ENCODE measurements at places on chromosomes 7 and 10.
A peak's percentile ranks its signal among the peaks of the same experiment; 100 is the strongest.

- no peak for DNase-seq
These were observed 24.9 kb downstream of the COL28A1 start for GRCh38 chr7:7510794-7511193.

DNA sequence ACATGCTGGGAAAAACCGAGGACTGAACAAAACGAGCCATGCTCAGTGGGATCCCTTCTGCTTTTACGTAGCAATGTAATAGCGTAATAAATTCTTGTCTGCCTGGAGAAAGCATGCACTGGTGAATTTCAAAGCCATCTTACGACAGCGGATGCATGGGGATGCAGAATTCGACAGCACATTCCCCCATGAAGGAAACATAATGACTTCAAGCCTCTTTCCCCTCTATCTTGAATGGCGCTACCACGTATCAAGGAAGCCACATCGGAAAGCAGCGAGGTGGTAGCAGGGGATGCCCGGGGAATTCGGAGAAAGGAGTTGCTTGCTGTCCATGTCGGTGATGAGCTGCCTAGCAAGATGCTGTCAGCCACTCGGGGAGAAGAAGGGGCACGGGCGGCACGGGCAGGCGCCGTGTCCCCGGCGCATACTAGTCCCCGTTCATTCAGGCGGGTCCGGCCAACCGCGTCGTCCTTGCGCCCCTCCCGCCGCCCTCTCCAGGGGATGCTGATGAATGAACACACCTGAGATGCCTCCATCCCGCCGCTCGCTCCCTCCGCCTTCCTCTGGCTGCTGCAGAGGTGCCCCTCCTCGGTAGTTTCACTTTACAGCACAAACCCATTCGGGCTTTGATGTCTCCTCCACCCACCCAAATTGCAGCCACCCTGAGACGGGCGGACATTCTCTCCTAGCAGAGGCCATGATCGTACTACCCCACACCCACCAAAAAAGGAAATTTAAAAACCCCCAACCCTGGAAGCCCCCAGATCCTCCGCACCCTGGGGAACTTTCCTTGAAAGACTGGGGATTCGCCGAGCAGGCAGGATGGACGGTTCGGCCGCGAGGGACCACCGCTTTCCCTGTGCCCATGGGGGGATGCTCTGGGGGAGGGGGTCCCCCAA, 644 bp downstream of the SORBS1 start:
- peak; percentile 60 for DNase-seq

GRCh38 chr10:69646185-69647060, 16.4 kb downstream of the FAM241B start:
- no peak for DNase-seq

DNA sequence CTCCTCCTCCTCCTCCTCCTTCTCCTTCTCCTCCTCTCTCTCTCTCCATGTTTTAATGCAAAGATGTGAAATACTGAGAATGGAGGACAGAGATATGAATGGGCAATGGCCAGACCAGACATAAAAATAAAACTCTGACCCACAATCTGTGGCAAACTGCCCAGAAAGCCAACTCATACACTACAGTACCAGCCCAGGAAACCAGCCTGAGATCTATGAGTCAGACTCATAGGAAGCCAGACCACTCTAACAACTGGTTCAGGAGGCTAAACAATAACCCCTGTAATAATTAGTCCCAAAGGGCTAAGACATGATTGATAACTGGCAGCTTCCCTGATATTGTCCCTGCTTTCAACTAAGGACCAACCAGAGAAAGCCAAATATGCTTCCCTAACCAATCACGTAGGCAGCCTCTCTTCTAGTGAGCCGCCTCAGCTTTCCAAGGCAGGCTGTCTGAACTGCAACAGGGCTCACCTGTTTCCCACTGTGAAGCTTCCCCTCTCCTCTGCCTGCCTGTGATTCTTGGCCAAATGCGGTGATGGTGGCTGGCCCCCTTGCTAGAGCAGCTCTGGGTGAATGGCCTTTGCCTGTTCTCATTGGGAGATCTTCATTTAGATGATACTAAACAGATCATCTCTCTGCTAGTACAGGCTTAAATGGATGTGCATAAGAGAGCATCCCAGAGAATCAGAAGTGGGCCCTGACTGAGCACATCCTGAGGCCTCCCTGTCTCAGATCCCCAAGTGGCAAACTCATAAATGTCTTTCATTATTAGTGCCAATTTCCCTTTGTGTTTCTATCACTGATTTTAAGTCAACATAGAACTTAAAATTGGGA, 817.6 kb downstream of the TNS3 start:
- no peak for DNase-seq

- DNase-seq, result no peak
These were observed 37.5 kb downstream of the HELLS start for GRCh38 chr10:94583124-94583523.

DNA sequence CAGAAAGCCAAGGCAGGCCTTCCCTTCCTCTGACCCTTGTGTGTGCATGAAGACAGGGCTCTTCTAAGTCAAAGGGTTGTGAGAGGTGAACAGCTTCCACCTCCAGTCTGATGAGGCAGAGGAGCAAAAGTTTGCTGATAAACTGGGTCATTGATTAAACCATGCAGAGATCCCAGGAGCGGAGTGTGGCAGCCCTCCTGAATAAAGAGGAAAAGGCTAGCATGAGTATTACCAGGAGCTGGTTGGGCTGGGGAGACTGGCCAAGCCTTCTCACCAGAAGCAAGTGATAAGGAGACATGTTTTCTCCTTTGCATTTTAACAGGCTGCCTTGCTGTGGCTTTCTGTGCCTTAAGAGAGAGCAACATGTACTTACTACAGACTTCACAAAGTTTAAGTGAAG, 10.2 kb downstream of the LMOD2 start:
- DNase-seq, result no peak

GRCh38 chr10:88120075-88120474, 256.6 kb downstream of the PTEN start:
- no peak for DNase-seq

DNA sequence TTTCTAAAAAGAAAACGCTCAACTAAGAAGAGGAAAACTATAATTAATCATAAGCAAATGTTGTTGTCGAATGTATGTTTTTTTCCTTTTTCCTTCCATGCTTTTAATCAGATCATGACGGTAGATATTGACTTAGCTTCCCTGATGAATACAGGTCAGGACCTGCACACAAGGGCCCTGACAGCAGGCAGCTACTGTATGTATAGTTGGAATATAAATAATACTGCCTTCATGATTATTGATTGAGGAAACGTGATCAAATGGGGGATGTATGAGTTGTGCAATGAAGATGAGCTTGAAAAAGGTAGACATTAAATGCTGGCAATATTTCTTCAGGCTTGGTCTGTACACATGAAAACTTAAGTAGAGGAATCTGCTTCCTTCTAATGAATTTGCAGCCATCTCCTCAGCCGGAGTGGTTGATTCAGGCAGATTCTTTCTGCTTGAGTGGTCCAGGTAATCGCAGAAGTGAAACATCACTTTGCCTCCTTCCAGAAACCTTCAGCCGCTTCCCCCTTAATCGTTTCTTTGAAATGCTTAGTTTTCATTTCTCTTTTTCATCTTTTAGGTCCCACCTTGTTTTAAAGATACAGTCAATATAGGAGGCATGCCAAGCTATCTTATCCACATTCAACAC, 656.5 kb downstream of the SDK1 start:
- DNase-seq, result no peak

- no peak for DNase-seq
These were observed 297.1 kb downstream of the PRPF18 start for GRCh38 chr10:13883636-13884444.

DNA sequence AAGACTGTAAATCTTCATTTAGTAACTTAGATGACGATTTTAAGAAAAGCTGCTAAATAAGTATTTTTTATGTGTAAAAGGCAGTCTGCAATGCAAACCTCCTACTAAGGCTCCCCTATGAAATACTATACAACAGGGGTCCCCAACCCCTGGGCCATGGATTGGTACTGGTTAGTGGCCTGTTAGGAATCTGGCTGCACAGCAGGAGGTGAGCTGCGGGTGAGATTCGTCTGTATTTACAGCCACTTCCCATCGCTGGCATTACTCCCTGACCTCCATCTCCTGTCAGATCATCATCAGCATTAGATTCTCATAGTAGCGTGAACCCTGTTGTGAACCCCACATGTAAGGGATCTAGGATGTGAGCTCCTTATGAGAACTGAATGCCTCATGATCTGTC, 580.4 kb downstream of the MAGI2 start:
- DNase-seq, result no peak

GRCh38 chr7:64993901-64994300, 3.1 kb upstream of the ZNF117 start:
- DNase-seq, result no peak

- DNase-seq, result no peak
These were observed 2.5 kb downstream of the SLC25A13 start for GRCh38 chr7:96319439-96319838.

DNA sequence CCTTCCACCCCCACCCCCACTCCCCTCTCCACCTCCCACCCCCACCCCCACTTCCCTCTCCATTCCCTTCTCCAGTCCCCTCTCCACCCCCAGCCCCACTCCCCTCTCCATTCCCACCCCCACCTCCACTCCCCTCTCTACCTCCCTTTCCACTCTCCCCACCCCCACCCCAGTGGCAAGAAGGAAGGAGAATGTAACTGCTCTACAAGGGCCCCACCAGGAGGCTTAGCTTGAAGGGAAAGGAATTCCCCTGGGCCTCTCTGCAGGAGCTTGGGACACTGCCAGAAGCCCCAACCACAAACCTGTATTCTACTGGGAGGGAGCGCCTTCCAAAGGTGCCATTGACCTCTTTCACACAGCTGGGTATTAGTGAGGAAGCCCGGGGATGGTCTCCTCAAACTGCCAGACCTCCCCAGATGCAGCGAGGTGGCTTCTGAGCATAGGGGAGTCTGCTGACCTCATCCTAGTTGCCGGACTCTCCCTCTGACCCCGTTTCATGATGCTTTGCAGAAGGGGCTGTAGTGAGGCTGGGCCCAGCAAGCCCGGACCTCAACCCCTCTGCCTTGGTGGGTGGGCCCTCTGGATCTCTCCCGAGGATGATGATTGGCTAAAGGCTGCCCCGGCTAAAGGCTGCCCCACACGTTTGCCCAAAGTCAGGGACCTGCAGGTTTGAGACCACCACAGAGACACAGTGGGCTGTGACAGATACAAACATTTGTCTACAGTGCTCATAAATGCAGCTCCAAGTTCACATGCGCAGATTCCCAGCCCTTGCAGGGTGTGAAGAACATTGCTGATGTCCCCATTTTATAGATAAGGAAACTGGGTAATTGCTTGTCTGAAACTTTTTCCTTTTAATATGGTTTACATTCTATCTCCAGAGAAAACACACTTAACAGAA, 2.9 kb downstream of the DEPP1 start:
- no peak for DNase-seq

DNA sequence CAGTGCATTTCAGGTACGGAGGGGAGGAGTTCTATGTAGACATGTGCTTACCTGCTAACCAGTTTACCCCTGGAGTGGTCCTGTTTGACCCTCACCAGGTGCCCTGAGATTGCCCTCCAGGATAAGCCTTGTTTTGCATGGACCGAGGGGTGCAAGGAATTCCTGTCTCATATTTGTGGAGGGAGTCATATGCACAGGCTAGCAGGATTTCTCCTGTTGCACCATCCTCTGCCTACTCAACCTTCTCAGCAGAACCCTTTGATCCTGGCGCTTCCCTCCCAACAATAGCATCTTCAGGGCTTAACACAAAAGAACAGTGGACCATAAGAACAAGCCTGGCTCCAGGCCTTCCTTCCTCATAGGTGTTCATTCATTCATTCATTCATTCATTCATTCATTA, 7.2 kb downstream of the TRPV6 start:
- no peak for DNase-seq

DNA sequence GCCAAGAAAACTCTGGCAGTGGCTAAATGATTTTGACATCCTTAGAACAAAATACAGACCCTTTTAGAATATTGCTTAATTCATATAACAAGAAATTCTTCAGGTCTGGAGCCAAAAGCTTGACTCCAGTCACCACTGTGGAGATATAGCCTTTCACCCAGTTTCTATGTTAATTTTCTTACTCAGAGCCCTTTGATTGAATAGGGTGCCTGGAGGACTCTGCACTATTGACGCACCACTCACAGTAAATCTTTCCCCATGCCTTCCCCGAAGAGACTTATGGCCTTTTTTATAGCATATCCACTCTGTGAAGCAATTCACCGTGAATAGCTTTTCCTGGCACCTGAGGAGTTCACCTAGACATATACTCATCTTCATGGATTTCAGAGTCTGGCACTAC, 613.8 kb downstream of the ZWINT start:
- DNase-seq, result no peak

- DNase-seq, result no peak
These were observed 2.9 kb downstream of the SH2D4B start for GRCh38 chr10:80540618-80540980.

- DNase-seq, result no peak
These were observed 10.2 kb upstream of the ZNF467 start for GRCh38 chr7:149783386-149784250.

DNA sequence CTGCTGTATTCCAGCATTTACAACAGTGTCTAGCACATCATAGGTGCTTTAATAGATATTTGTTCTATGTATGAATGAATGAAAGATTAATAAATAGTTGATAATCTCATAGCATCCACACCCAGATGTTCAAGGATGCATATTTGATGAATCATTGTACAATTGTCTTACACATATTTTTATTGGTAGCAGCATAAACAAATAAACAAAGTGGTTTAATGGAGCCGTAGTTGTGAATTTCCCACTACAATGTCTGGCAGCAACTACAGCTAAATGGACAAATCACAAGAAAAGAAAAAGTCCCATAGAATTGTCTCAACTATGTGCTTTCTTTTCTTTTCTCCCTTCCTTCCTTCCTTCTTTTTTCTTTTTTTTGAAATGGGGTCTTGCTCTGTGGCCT, 150.8 kb downstream of the NRP1 start:
- DNase-seq, result no peak

- DNase-seq, result no peak
These were observed 116.6 kb downstream of the NKX6-2 start for GRCh38 chr10:132669208-132669861.

DNA sequence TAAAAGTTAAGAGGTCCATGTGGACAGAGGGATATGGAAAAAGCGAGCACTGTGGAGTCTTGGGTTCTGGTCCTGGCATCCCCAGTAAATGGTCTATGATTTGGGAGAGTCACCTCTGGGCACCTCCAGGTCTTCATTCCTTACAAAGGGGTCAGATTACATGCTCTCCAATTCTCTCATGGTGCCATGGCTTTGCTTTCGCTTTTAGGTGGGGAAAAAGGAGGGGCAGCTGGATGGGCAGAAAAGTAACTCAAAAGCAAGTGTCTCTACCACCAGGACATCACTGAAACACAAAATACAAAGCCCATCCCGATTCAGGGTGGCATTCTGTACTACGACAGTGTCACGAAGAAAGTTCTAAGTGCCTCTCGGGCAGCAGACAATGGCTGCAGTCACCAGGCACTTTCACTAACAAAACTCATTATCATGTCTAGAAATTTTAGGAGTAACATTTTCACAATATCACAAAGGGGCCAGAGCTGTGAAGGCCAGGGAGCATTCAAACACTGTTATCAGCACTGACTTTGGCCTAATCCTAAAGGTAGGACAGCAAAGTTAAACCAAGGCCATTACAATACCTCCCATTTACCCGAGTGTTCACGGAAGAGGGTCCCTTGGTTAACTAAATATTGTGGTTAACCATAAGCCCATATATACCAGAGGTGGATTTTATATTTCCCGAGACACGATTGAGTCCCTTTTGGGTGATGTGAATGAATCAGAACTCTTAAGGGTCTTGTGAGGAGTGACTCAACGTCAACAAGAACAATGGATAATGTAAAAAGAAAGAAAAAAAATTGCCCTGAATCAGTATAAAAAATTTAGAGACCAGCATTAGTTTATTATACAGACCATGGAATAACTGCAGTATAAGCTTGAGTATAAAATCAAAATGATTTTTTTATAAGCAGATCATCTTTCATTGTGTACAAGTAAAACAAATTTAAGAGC, 2.5 kb downstream of the PSAP start:
- DNase-seq, result no peak

GRCh38 chr10:63798599-63799498, 277.6 kb downstream of the REEP3 start:
- no peak for DNase-seq
